ENCODE measurements at places on chromosomes 2 and 18. TPM values are rescaled to one million over a fixed set of nuclear protein-coding genes. Genes with fewer than 3 reads are reported as not detected.

The INHBB gene
- total RNA-seq, result 0.37 TPM

DNA sequence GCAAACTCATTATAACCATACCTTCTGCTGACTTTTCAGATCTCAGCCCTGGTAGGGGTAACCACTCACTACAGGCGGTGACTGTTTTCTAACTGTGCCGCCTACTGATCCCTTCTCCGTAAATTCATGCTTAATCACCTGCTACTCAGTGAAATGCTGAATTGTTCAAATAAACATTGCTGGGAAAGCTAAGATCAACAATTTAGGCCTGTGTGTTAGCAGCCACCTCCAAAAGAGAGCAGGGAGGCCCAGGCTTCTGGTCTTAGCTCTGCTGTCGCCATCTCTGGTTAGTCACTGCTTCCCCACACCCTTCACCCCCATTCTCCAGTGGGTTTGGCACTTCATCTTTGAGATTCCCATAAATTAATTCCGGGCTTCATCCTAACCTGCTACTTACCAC is 21.8 kb upstream of the NT5C1B start:
- DNase-seq, result no peak

The TTR gene
- total RNA-seq, result not detected

The RAX gene
- total RNA-seq, result not detected

The FRZB gene
- 21.6 TPM for total RNA-seq

The RNU2-63P gene
- not detected for total RNA-seq

The ARL5A gene
- 87.2 TPM for total RNA-seq

- peak; percentile 82 for DNase-seq
Measured at GRCh38 chr2:174697255-174697654, 67.0 kb downstream of the CHRNA1 start.

- no peak for DNase-seq
Measured at GRCh38 chr18:40983835-40984234, 971.2 kb upstream of the PIK3C3 start.

GRCh38 chr2:199743415-199744120 is 107.4 kb downstream of the FTCDNL1 start:
- DNase-seq, result no peak

DNA sequence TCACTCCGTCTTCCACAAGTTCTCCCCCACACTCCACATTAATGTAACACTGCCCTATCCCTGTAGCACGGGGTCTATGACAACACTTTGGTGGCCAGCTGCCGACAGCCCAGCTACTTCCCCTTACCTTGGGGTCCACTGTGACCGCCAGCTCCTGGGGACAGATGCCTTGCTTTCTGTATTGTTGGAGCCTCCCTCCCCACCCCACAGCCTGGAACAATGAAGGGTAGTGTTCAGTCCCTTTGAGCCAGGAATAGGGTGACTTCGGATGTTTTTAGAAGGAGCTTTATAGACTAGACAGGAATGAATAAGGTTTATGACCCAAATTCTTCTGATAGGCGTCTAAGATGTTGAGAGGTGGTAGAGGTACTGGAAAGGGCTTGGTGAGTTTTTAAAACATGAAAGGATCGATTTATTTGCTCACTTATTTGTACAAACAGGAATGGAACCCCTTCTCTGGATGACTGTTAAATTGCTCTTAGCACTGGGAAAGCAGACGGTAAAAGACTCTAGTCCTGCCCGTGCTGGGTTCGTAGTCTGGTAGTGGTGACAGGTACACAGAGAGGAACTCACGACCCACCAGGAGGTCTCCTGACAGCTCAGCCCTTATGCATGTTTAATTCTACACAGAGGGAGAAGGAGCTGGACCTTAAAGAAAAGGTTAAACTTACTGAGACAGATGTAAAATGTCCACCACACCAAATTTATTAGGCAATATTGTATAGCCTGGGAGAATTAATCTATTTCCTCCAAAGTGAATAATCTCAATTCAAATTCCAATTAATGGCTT is 90.9 kb downstream of the MYCN start:
- no peak for DNase-seq

DNA sequence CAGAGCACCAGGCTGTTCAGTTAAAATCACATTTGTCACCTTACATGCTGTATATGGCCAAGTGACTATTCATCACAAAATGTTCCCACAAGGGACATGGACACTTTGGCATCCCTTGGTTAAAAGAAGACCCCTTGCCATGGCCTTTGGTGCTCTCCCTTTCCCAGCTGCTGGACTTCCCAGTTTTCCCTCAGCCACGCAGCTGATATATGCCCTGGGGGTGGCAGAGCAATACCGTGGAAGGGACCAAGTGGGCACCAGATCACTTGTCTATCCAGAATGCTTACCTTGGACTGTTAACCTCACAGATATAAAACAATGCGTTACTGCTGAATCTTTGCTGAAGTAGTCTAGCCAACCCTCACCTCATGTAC is 35.3 kb downstream of the PAIP2B start:
- no peak for DNase-seq

All from stomach (tissue), 19 donors.